ENCODE measurements at places on chromosomes 4 and X.

DNA sequence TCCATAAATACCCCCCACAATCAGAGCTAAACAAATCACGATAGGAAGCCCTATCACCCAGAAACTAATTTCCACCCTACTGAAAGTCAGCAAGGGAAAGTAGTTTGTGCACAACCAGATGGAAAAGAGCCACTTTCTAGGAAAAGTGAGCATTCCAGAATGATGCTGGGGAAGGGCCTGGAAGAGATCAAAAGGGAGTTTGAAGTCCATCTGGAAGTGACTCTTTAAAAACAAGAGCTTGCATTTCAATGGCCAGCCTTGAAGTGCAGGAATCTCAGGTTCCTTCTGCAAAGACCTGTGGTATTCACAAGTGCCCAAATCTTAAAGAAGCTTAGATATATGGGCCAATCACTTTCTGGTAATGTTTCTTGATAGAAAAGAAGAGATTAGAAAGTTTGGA, 97.0 kb upstream of the LDB2 start:
- DNase-seq, result no peak

DNA sequence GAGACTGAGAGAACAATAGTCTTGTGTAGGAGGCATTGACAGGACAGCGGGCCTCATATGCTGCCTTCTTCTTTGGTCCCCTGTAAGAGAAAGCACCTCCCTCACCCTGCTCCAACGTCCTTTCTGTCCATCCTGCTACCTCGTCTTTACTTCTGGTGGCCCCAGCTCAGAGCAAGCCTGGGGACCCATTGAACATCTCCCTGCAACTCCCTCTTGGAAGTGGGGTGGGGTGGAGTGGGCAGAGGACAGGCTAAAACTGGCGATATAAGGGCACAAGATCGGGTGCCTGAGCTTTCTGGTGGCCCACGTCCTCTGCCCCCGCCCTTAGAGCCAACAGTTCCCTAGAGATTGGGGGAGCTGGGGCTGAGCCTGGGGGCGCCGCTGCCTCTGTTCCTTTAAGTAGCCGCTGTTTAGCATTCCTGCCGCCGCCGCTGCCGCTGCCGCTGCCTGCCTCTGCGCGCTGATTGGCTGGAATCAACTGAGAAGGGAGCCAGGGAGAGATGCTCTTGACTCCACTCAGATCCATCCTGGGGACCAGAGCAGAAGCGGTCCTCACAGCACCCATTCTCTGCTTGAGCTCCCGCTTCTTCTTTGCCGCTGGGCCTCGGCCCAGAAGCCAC, at the start of gene DLG3:
TSS of gene DLG3 (plus strand) at position 510 of the 620 bp plus-strand sequence. CDS start 367 bp downstream, outside the sequence.
- DNase-seq, result peak; percentile 43

DNA sequence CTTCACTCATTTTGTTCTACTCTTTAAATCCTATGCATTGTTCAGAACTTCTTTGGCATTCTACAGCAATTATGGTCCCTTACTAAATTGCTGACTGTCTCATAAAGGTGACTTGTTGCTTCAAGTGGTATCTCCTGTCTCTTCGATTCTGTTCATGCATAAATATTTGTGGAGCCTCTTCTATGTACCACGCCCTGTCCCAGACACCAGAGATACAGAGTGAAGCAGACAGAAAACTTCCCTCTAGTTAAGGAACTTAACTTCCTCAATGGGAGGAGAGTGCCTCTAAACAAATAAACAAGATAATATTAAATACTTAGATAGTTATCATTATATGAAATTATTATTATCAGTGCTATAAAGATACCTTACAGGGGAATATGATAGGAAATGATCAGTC, 235.7 kb downstream of the FRAS1 start:
- DNase-seq, result no peak

GRCh38 chr4:25892796-25893195, 21.2 kb upstream of the SMIM20 start:
- no peak for DNase-seq

DNA sequence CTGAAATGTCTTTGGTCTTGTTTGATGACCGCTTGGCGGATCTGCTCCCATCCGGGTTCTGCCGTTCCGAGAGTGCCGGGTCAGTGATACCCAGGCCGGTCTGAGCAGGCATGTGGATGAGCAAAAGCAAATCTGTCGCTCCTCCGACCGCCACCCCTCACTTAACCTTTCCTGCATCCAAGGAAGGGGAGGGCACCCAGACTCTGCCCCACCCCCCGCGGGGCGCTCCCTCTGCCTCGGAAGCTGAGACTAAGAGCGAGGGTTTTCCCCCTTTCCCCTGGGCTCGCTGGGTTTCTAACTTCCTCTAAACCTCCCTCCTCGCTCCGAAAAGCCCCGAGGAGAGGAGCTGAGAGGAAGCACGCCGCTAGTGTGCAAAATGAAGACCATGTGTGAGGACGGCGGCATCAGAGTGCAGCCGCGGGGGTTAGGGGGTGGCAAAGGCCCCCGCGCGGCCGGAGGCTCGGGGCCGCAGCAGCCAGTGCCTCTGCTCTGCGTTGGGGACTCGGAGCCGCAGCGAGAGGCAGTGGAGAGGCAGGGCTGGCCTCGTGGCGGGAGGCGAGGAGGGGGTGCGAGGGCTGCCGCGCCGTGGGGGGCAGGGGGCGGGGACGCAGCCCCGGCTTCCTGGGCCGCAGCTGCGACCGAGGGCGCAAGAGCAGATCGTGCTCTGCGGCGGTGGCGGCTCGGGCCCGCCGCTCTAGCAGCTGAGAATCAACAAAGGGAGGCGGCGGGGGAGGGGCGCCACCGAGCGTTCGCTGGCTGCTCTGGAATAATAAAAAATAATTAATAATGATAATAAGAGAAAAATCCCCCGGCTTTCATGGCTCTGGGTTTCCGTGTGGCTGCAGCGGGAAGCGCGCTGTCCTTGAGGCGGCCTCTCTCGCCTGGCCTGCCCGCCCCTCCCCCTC, 55.8 kb upstream of the BCOR start:
- peak; percentile 73 for DNase-seq

Measured in stimulated activated CD8-positive, alpha-beta memory T cell treated with anti-CD3 and anti-CD28 coated beads, Interleukin-4, amount 100 ng/mL, for 48 hours (primary cell).